RWPE1 (cell line): ENCODE measurements at places on chromosomes 1 and 21.

- no peak for DNase-seq
Observed at GRCh38 chr1:65195495-65196417, 47.8 kb downstream of the AK4 start.

DNA sequence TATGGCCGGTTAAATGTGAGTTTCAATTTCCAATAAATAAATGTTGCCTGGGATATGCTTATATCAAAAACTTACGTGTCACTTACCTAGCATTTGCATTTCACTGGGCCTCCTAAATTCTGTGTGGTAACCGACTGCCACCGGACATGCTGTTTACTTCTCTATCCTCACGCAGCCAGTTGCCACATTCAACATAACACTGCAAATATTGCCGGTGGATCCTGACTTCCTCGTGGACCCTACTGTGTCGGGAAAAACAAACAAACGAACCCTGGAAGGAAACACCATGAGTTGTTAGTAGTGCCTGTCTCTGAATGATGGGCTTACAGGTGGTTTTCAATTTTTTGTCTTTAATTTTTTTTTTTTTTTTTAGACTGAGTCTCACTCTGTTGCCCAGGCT lies 54.1 kb downstream of the RIPK4 start:
- no peak for DNase-seq

GRCh38 chr1:23548704-23549143 lies 10.6 kb downstream of the ID3 start:
- no peak for DNase-seq

DNA sequence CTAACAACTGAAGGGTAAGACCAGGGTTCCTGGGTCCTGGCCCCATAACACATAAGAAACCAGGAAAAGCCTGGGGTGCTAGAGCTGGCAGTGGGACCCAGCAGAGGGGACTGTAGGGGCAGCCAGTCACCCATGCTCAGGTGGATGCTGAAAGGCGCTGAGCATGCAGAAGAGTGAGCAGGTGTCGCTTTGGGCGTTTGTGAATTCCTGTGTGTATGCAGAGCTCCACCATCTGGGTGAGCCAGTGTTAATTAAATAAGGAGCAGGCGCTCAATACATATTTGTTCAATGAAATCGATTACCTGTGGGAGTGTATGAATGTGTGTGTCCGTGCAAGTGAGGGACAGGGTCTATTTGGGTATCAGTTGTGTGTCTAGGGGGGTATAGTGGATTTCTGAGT lies 499 bp downstream of the C1QA start:
- no peak for DNase-seq

- no peak for DNase-seq
Observed at GRCh38 chr1:152018537-152018936, 18.3 kb downstream of the S100A11 start.
